ENCODE measurements at places on chromosomes 7 and 10. TPM values are rescaled to one million over a fixed set of nuclear protein-coding genes. Genes with fewer than 3 reads are reported as not detected.

- DNase-seq: peak; percentile 75
Observed at GRCh38 chr10:109393425-109393824, 529.9 kb downstream of the XPNPEP1 start.

- DNase-seq: no peak
Observed at GRCh38 chr7:1810961-1811849, 141.1 kb downstream of the ELFN1 start.

GRCh38 chr10:69087590-69088470 lies at the start of gene SRGN:
TSS of gene SRGN (plus strand) at chr10:69088103. CDS start at chr10:69088158, 55 bp downstream.
- no peak for DNase-seq

DNA sequence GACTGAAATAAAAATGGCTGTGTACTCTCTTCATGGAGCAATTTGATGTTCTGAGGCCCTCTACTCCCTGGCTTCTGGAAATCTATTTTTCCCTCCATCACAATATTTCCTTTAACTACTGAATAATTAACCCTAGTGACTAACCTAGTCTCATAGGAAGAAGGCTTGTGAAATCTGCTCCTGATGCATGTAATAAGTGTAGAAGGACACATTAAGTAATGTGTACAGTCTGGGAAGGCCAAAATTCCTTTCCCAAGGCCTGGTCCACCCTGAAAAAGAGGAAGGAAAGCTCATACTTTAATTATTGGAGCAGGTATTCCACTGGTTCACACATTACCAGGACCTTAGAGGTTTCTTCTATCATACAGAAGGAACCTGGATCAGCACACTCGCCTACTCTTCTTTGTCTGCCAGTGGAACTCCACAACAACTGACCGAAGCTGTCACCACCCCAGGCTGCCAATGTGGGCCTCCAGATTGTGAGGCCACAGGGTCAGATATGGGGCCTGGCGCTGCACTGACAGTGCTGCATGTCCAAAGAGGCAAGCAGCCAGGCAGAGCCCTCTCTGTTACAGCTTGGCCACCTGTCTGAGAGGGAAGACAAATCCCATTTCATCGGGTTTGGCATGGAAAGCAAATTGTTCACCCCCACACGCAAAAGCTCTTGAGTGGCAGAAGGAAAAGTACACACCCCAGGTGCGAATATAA lies 54.4 kb upstream of the FAM133B start:
- DNase-seq: no peak

GRCh38 chr10:124044143-124044862 lies 49.1 kb downstream of the CHST15 start:
- DNase-seq: no peak

DNA sequence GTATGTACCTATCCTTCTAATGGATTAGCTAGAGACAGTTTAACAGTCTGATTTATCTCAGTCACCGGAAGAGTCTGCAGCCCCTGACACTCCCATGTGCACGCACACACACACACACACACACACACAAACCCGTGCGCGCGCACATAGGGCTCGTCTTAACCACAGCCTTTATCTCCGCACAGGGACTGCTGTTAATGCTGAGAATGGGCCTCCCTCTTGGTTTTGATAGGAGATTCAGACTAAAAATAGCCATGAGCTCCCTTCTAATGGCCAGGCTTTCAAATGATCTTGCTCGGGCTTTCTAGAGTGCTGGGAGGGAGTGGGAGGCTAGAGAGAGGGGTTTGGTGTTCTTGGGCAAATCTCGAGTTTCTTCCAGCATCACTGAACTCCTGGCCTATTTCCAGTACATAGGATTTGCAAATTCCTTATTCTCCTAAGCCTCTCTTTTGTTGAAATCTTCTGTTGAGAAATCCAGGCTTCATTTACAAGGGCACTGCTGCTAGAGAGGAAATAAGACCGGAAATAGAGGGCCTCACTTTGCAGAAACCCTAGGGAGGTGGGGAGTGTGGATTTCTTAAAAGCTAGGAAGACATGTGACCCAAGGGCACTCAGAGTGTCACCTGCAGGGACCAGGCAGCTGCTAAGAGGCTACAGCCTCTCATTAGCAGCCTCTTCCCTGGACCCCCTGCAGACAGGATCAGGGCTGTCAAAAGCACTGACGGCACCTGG lies 2.4 kb downstream of the TMEM72 start:
- no peak for DNase-seq

GRCh38 chr10:88281592-88282347 lies 301.3 kb downstream of the RNLS start:
- DNase-seq: no peak

- no peak for DNase-seq
Observed at GRCh38 chr7:124836173-124836572, 70.6 kb upstream of the GPR37 start.

DNA sequence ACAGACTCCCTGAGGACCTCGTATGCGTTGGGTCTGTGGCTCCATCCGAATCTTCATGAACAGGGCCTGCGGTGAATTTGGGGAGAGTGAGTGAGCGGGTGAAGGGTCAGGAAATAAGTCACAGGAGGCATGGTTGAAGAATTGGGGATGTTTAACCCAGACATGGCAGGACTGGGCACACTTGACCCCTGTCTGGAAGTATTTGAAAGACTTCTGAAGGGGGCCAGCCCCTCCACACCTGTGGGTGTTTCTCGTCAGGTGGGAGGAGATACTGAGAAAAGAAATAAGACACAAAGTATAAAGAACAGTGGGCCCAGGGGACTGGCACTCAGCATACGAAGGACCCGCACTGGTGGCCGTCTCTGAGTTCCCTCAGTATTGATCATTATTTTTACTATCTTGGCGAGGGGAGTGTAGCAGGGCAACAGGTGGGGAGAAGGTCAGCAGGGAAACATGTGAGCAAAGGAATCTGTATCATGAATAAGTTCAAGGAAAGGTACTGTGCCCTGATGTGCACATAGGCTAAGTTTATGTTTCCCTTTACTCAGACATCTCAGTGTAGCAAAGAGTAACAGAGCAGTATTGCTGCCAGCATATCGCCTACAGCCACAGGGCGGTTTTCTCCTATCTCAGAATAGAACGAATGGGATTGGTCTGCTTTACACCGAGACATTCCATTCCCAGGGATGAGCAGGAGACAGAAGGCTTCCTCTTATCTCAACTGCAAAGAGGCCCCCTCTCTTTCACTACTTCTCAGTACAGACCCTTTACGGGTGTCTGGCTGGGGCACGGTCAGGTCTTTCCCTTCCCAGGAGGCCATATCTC lies 38.2 kb upstream of the PFKFB3 start:
- no peak for DNase-seq

DNA sequence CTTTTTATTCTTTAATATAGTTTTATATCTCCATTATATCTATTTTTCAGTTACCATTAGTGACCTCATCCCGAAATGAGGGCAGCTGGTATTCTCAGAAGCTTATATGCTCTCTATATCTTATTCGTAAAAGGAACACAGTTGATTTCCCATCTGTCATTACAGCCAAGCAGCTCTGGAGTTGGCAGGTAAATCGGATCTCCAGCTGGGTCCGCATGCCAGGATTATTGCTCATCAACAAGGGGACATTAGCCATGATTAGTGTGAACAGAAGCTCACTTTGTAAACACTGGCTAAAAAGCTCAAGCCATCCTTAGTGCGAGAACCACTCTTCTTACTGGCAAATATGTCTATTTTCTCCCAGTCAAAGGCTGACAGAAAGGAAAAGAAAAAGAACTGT lies 180.3 kb downstream of the NPSR1 start:
- DNase-seq: no peak

- no peak for DNase-seq
Observed at GRCh38 chr7:92790992-92791391, 45.4 kb downstream of the CDK6 start.

DNA sequence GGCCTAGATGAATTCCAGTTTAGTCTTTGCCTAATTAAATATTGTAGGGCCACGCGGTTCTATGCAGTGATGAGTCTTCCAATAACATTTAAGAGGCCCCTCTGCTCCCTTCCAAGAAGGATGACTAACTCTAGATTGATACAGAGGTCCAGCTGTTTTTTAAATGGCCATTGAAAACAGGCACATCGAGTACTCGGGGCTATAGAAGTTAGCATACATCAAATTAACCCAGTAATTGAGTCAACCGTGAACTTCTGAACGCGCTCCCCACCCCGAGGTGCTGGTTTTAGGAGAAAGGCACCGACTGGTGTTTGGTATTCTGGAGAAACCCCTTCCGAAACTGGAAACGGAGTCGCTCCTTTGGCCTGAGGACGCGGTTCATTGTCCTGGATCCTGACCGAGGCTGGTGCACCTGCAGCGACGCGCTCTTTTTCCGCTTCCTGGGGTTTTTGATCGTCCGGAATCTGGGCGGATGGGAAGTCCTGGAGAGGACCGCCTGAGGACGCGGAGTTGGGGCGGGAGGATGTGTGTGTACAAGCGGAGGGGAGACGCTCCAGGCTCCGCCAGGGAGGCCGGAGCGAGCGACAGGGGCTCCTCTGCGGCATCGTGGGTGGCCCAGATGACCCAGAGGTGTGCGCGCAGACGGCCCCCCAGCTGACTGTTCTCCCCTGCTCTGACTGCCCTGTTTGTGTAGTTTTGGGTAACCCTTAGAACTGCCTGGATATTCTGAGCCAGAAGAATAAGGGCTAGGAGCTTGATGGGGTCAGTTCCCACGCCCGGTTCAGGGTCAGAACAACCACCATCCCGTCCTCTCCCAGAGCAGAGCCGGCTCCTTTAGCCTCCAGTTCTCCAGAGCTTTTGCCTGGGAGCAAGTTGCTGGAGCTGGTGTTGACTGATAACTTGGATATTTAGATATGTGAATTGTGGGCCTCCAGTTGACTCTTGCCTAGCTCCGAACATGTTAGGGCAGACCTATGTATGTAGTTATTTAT lies 711 bp downstream of the FAM221A start:
- peak; percentile 89 for DNase-seq

DNA sequence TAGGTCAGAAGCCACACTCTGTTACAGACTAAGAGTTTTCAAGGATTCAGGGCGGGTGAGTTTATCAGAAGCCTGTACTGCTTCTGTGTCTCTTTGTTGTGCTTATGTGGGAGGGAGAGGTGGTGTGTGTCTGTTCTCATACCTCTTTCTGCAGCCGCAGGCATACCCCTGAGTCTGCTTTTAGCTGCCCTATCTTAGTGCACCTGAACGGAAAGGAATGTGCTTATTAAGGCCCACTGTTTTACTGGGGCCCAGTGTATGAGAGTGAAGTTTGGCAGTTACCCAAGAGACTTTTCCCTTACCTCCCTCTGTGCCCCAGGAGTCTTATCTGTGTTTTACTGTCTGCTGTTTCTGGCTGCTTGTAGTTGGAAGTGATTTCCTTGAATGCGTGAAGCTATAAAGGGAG lies 104.3 kb downstream of the TYW1 start:
- DNase-seq: peak; percentile 7

SUN3 gene
- not detected for total RNA-seq

SLC39A12 gene
- total RNA-seq: 0.22 TPM

LLCFC1 gene
- total RNA-seq: not detected

KNDC1 gene
- 1.8 TPM for total RNA-seq

TCERG1L gene
- 1.8 TPM for total RNA-seq

CPN1 gene
- total RNA-seq: not detected

MEST gene
- 364 TPM for total RNA-seq
